NCI-H2171 treated with DMSO at 0.1 percent for 48 hours (cell line): ENCODE measurements at places on chromosomes 1 and 21.

DNA sequence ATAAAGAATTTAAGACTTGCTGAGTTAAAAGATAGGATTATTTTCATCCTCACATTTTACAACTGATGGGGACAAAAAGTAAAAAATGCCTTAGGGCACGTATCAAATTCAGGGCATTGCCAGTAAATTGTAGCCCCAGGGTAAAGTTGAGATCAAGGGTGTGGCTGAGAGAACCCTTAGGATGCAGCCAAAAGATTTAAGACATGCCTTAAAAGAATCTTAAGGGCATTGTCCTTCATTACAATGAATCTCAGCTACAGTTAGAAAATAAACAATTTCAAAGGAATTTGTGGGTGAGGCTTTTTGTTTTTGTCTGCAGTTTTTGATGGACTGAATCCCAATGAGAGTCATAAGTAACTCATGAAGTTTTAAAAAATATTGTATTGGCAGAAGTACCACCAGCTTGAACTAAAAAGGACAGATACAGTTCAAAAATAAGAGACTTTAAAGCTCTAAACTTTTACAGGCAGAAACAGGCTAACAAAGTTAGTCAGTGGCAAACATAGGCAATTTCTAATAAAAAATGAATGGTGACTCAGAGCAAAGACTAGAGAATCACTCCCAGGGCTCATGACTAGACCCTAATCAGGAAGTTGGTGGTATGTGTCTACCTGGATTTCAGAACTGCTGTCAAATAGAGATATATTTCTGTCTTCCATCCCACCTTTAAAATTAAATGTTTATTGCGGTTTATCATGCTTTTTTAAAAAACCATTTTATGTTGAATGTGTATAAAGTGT is 165.1 kb upstream of the SNX7 start:
- no peak for DNase-seq

- no peak for DNase-seq
Observed at GRCh38 chr21:34933609-34934335, 115.3 kb downstream of the RUNX1 start.

GRCh38 chr1:107889524-107889923 is 75.5 kb downstream of the VAV3 start:
- no peak for DNase-seq

- DNase-seq: no peak
Observed at GRCh38 chr1:20367116-20367585, 76.5 kb downstream of the VWA5B1 start.

DNA sequence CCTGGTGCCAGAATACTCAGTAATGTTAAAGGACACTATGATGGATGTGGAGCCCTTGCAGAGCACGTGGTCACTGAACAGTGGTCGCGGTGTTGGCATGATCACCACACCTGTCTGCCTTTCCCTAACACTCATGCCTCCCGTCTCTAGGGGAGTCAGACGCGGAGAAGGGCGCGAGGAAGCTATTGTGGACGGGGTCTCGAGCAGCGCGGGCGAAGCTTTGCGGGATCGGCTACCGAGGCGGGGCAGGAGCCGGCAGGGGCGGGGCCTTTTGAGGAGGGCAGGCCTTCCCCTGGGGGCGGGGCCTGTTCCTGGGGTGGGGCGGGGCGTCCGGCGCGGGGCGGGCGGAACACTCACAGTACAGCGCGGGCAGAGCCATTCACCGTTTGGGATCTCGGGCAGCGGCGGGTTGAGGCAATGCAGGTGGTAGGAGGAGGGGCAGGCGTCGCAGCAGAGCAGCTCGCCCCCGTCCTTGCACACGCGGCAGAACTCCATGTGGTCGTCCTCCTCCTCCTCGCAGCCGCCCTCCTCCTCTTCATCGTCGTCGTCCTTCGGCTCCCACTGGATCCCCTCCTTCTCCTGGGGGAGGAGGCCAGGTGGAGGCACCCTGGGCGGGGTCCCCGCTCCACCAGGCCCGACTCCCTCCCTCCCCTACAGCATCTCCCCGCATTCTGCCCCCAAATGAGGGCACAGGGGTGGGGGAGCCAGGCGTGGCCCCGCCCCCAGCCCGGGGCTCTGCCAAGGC is 31.5 kb downstream of the CHD5 start:
- no peak for DNase-seq

DNA sequence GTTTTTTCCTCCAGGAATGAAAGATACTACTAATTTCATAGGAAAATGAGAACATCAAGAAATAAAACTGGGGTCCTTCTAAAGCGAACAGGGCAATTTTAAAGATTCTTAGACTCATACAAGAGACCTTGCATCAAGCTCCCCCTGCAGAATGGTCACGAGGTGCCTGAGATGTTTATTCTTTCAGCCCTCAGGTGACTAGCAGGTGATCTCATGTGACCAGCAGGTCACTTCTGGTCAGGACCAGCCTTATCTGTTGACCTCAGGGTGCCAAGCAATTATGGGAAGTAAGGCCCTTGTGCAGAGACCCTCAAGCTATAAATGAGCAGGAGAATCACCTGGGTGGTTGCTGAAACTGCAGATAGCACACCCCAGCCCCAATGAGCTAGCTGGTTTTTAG is 20.6 kb upstream of the TMEM51 start:
- DNase-seq: no peak

- DNase-seq: no peak
Observed at GRCh38 chr1:59015708-59016107, 231.9 kb upstream of the JUN start.

- DNase-seq: peak; percentile 5
Observed at GRCh38 chr21:33966324-33966949, 50.8 kb upstream of the ATP5PO start.

DNA sequence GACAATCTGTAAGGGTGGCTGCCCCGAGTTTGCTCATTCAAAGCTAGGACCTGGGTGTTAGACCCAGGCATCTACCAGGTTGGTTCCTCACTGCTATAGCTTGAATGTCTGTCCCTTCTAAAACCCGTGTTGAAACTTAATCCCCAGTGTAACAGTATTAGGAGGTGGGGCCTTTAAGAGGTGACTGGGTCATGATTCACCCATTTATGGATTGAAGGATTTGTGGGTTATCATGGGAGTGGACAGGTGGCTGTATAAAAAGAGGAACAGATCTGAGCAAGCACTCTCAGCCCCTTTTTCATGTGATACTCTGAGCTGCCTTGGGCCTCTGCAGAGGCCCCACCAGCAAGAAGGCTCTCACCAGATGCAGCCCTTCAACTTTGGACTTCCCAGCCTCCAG is 29.4 kb downstream of the PSMG1 start:
- DNase-seq: no peak

DNA sequence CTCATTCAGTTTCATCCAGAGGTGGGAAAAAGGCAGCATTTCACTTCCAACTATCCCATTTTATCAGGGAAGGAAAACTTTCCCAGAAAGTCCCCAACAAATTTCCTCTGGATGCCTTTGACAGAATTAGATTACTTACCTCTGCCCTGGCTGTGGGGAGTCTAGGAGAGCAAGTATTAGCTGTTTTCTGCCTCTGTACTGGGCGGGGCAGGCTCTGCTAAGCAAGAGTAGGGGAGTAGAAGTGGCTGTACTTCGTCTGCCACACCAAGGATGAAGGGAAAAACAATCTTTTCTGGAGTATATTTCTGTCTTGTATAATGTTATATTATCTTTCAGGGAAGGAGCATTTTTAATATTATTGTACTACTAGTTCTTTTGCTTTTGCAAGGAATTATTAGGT is 78.5 kb downstream of the FNBP1L start:
- DNase-seq: no peak

- no peak for DNase-seq
Observed at GRCh38 chr1:175377394-175377793, 184.8 kb upstream of the KIAA0040 start.
